ENCODE measurements at places on chromosomes 4 and X. TPM values are rescaled to one million over a fixed set of nuclear protein-coding genes. Genes with fewer than 3 reads are reported as not detected.

CSAG2 gene
- total RNA-seq, result not detected

- DNase-seq, result no peak
Measured at GRCh38 chr4:178414881-178415446, 972.7 kb upstream of the AGA start.

DNA sequence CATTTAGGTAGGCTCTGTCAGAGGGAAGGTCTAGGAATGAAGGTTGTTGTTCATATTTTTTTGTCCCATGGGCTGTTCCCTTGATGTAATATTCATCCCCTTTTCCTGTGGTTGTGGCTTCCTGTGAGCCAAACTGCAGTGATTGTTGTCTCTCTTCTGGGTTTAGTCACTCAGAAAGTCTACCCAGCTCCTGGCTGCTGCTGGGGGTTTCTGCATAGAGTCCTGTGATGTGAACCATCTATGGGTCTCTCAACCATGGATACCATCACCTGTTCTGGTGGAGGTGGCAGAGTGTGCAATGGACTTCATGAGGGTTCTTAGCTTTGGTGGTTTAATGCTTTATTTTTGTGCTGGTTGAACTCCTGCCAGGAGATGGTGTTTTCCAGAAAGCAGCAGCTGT lies 122.8 kb downstream of the ZC4H2 start:
- DNase-seq, result no peak

KLHL15 gene
- 2.5 TPM for total RNA-seq

TLR6 gene
- 2.9 TPM for total RNA-seq

- DNase-seq, result no peak
Measured at GRCh38 chr4:10275696-10276095, 159.1 kb upstream of the WDR1 start.

DNA sequence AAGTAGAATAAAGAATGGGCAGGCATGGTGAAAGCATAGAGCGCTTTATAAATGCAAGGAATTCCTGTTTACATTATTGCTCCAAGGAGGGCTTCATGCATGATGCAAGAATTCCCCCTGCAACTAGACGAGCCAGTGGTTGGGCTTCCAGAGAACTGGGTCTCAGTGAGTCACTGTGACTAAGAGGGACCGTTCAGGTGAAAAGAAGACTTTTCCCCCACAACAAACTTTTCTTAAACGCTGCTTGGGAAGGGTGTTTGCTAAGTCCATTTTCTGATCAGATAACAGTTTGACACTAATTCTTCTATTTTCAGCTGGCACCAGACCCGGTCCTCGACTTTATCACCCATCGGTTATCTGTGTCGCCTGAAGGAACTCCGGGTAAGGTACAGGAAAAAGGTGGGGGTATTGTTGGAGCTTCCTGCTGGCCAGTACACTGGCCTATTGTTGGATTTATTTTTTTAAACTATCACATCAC lies 40.1 kb downstream of the LDB2 start:
- DNase-seq, result no peak

DCAF4L1 gene
- total RNA-seq, result 0.08 TPM

- DNase-seq, result no peak
Measured at GRCh38 chr4:79049840-79050540, 110.8 kb upstream of the PAQR3 start.

DNA sequence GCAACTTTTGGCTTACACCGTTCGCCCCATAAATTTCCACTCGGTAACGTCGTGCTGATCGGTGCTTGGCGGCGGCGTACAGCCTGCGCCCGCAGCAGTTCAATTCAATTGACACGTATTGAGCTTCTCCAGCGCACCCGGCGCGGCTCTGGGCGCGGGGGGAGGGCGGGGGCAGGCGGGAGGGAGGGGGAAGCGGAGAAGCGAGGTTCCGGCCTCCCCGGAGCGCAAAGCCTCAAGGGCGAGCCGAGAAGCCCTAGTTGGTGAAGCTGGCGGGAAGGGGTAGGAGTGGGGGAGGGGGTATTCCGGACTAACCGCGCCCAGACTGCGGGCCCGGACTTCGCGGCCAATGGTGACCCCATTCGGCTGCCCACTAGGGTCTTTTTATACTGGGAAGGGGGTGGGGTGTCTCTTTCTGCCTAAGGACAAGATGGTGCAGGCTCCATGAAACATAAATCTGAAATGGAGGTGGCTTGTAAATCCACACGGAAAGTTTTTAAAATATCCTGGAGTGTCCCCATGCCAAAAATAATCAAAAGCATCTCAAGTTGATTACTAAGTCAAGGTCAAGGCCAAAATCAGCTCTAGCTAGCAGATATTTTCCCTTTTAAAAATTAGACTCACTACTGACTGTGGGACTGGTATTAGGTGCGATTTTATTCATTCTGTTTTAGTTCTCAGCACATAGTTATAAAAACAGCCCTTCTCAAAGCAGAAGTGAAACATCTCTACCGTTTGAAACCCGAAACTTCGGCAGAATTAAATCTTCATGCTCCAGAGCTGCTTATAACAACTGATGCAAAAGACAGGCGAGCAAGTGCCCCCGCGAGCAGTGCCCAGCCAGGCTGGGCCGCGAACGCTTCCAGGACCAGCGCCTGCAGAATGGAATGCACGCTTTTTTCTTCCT lies 1.5 kb upstream of the BCOR start:
- DNase-seq, result no peak

GRCh38 chrX:17692709-17693346 lies 44.5 kb upstream of the SCML1 start:
- DNase-seq, result no peak

- no peak for DNase-seq
Measured at GRCh38 chr4:186844059-186844681, 120.5 kb upstream of the FAT1 start.

GRCh38 chr4:48481581-48481980 lies 1.6 kb upstream of the SLC10A4 start:
- DNase-seq, result no peak

HSFX2 gene
- total RNA-seq, result not detected
